ENCODE measurements at places on chromosomes 16 and 17.

GRCh38 chr16:55426865-55427484, 52.0 kb upstream of the MMP2 start:
- no peak for DNase-seq

- no peak for DNase-seq
Observed at GRCh38 chr17:32912218-32912897, 15.6 kb upstream of the TMEM98 start.

- DNase-seq: no peak
Observed at GRCh38 chr17:61429274-61429673, 22.9 kb upstream of the TBX4 start.

DNA sequence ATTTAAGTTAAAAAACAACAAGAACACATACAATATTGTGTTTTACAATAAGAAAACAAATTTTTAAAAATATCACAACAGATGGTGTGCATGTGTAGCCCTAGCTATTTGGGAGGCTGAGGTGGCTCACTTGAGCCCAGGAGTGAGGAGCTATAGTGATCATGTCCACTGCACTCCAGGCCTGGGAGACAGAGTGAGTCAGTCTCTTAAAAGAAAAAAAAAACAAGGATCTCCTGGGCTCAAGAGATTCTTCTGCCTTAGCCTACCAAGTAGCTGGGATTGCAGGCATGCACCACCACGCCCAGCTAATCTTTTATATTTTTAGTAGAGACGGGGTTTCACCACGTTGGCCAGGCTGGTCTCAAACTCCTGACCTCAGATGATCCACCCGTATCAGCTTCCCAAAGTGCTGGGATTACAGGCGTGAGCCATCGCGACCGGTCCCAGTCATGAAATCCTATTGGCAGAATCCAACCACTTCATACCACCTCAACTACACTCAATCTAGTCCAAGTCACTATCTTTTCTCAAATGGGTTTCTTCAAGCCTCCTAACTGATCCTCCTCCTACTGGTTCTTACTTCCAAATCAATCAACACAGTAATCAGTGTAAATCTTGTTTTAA, 55.0 kb downstream of the STH start:
- DNase-seq: no peak

GRCh38 chr17:36884495-36885152, 52.7 kb upstream of the LHX1 start:
- DNase-seq: no peak

- DNase-seq: no peak
Observed at GRCh38 chr17:82389379-82389778, 17.8 kb downstream of the UTS2R start.

- DNase-seq: no peak
Observed at GRCh38 chr17:64056269-64057005, 36.0 kb upstream of the ICAM2 start.

GRCh38 chr16:26267641-26268040, 575.9 kb downstream of the HS3ST4 start:
- no peak for DNase-seq

GRCh38 chr16:90053902-90054500, 23.1 kb downstream of the PRDM7 start:
- DNase-seq: no peak

DNA sequence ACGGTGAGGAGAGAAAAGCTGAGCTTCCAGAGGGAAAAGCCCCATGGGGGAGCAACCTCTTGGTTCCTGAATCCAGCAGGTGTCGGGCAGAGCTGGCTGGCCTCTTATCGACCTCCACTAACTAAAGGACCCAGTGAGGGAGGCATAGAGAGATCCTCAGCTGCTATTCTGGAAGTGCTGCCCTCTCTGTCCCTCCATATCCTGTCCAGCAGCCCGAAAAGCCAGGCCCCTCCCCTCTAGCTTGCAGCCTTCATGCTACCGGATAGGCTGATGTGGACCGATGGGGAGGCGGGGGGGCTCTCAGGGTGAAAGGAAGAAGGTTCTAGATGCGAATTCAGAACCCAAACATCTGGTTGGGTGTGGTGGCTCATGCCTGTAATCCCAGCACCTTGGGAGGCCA, 24.9 kb downstream of the MXRA7 start:
- no peak for DNase-seq

- DNase-seq: no peak
Observed at GRCh38 chr17:37802061-37802595, 57.3 kb upstream of the HNF1B start.

DNA sequence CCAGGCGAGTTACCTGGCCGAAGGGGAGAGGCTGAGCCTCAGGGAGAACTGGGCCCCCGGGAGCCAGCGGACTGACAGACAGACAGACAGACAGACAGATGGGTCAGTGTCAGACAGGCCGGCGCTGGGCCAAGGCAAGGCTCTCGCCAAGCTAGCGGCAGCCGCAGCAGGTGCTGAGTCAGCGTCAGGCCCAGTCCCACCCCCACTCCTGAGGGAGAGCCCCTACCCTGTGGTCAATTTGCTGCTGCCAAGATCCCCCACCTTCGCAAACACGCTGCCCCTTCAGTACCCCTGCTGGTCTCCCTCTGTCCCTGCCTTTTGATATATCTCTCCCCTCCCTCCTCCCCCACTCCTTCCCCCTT, 1.5 kb downstream of the FGF11 start:
- DNase-seq: no peak

DNA sequence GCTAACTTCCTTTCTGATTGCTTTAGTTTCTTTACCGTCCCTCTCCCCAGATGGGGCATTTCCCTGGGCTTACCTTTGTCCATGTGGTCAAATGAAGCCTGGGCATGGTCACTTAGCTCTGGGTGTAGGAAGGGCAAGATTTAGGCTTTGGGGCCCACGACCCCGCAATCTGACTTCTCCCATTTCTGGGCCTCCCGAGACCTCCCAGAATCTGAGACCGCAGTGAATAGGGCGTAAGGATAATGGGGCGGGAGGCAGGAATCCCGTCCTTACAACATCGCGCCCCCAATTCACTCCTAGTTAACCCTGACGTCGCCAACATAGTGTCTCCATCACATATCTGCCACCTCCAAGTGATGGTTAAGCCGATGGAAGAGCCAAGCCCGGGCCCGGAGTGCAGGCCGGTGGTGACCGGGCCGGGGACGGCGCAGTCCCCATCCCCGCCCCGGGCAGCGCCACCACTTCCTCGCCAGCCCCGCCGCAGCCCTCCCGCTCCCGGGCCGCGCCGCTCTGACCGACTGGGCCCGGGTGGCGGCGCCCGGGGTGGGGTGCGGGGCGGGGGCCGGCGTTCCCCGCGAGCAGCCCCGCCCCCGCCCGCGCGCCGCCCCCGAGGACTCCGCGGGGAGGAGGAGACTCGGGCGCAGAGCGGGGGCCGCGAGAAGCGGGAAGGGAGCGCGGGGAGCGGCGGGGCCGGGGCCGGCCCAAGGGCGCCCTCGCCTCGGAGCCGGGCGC, at the start of gene RHBDL3:
Gene RHBDL3, plus strand, starts transcription at position 641 of the 732 bp plus-strand sequence. CDS start 358 bp downstream, outside the sequence.
- no peak for DNase-seq

DNA sequence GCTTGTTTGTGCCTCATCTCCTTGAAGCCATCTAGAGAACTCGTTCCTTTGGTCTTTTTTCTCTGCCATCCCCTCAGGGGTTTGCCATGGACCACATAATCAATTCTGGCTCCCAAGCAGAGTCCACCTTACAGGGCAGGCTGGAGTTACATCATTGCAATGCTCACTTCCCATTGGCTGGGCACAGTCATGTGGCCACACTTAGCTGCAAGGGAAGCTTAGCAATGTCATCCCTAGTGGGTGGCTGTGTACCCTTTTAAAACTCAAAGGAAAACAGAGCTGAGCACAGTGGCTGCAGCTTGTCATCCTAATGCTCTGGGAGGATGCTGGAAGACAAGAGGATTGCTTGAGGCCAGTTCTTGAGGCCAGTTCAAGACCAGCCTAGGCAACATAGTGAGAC, 41.9 kb upstream of the POLR3E start:
- DNase-seq: no peak

Data from activated CD4-positive, alpha-beta T cell treated with anti-CD3 and anti-CD28 coated beads for 24 hours (primary cell).